ENCODE measurements at places on chromosomes 5 and 9.

DNA sequence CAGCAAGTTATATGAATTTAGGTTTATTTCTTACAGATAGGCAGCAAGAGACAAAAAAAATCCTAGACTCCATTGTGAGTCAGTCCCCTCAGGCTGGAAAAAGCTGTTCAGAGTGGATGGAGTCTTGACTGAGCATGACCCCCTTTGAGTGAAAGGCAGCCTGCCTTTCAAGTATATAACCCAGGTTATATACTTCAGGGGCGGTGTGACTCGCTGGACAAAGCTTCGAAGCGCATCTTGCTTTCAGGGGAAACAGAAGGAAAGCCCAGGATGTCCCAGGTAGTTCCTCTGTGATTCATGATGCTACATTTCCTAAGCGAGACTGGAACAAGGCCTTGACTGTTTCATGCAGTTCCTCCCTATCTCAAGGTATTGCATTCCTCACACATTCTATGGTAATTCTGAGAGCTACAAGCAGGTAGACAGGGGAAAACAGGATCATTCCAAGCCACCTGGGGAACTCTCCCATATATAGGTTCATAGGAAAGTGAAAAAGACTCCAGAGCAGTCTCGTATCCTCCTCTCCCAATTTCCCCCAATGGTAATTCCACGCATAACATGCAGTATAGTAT is 1244.1 kb upstream of the CDH6 start:
- H3K27me3 ChIP-seq, result no peaks in the 10 kb centered on the region
- no peaks in the 10 kb centered on the region for H3K4me1 ChIP-seq
- H3K36me3 ChIP-seq, result no peaks in the 10 kb centered on the region
- DNase-seq, result no peak

- DNase-seq, result no peak
- peak overlapping the region; percentile 9 for H3K27ac ChIP-seq
- no peak overlapping the region for H3K4me3 ChIP-seq
These were observed 10.6 kb upstream of the NR3C1 start for GRCh38 chr5:143413958-143414669.

GRCh38 chr5:134176511-134177368 is at the start of gene SKP1:
Gene SKP1, minus strand, starts transcription at chr5:134176950. Its CDS starts 2,928 bp downstream, at chr5:134174022.
- peaks cover 57% of the 10 kb centered on the region for H3K36me3 ChIP-seq
- DNase-seq, result peak; percentile 91
- H3K4me3 ChIP-seq, result peak within 1 kb of the TSS; percentile 95
- peaks cover 14% of the 10 kb centered on the region for H3K4me1 ChIP-seq
- peak within 1 kb of the TSS; percentile 99 for H3K27ac ChIP-seq

DNA sequence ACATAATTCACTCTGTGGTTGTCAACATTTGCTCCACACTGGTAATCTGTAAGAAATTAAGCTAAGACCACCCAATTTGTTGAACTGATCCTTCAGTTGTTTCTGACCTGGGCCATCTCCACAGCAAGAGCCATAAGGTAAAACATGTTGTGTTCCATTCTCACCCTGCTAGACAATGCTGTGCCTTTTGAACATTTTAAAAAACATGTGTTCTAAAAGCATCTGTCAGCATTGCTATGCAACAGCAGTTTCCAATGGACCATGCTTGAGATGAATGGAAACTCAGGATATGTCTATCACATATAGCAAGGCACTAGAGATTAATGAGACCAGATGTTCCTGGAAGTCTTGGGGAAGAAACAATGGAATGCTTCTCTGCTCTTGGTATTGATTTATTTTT is 455.1 kb upstream of the RGMB start:
- no peaks in the 10 kb centered on the region for H3K27me3 ChIP-seq
- H3K4me3 ChIP-seq, result no peak overlapping the region
- no peak overlapping the region for H3K27ac ChIP-seq
- DNase-seq, result no peak

GRCh38 chr5:11588803-11589202 is 315.4 kb downstream of the CTNND2 start:
- no peak for DNase-seq
- H3K36me3 ChIP-seq, result no peaks in the 10 kb centered on the region
- no peaks in the 10 kb centered on the region for H3K4me1 ChIP-seq
- no peaks in the 10 kb centered on the region for H3K27me3 ChIP-seq

DNA sequence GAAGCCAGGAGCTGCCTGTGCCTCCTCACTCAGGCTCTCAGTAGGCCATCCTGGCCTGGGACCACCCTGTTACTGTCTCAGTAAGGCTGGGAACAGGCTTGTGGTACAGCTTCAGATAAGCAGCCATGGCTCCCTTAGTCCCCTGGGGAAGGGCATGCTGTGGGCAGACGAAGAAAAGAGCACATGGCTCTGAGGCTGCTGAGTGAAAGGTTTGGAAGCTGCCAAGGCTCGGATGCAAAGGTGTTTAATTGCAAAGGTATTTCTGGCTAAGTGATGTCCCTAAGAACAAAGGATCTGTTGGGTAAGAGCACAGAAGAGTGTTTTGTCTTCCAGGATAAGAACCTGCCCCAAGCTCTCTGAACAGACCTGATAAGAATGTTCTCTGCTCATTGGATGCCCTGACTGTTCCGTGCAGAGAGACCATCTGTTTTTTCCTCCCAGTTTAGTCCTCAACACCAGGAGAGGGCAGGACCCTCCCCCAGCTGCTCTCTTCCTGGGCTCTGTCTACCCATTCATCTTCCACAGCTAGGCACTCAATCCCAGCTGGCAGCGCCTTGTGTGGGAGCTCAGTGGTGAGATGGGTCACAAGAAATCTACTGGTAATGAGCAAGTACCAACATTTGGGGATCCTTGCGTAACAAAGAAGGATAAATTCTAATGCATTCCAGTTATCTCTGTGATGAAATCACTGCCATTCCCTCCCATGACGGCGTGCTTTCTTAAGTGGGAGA is 17.7 kb downstream of the ANGPTL2 start:
- DNase-seq, result no peak
- H3K27me3 ChIP-seq, result no peaks in the 10 kb centered on the region
- peaks cover 2% of the 10 kb centered on the region for H3K36me3 ChIP-seq

DNA sequence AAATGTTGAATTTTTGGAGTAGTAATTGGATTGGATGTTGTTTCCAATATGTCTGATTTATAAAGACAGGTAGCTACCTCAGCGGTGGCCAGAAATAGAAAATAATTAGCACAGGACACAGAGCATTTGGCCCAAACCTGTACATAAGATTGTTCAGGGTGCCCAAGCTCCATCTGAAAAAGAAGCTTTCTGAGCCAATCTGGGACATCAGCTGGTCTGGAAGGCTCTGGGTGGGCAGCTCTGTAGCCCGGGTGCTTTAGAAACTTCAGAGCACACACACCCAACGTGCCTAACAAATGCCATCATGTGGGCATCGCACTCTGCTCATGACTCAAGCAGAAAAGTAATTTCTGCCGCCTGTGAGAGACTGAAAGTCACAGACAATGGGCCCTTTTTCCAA is 460.7 kb downstream of the ICE1 start:
- H3K36me3 ChIP-seq, result peaks cover 3% of the 10 kb centered on the region
- H3K27me3 ChIP-seq, result peaks cover 19% of the 10 kb centered on the region
- no peak overlapping the region for H3K27ac ChIP-seq
- no peak for DNase-seq

DNA sequence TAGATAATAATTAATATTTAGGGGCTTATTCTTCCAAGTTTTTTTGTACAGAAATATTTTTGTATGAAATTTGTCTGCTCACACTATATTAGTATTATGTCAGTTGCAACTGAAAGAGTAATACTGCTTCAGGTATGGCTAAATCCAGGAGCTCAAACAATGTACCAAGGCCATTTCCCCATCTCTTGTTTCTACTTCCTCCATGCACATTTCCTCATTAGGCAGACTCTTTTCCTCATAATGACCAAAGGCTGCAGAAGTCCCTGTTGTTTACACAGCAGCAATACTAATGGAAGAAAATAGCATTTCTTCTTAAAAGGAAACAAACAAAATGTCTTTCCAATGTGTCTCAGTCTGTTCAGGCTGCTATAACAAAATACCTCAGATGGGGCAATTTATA is 9.2 kb upstream of the OTULINL start:
- H3K27ac ChIP-seq, result no peak overlapping the region
- H3K27me3 ChIP-seq, result no peaks in the 10 kb centered on the region
- no peak for DNase-seq
- H3K36me3 ChIP-seq, result no peaks in the 10 kb centered on the region
